NCI-H1436 (cell line): ENCODE measurements at places on chromosomes 3 and 15.

- no peak for DNase-seq
These were observed 74.3 kb upstream of the ANKRD34C start for GRCh38 chr15:79208179-79208578.

- DNase-seq: no peak
These were observed 34.6 kb downstream of the IGSF10 start for GRCh38 chr3:151426341-151426657.

GRCh38 chr15:89997079-89997478 is 4.0 kb upstream of the ZNF710 start:
- DNase-seq: no peak

GRCh38 chr3:48026951-48027908 is 11.0 kb upstream of the MAP4 start:
- no peak for DNase-seq

DNA sequence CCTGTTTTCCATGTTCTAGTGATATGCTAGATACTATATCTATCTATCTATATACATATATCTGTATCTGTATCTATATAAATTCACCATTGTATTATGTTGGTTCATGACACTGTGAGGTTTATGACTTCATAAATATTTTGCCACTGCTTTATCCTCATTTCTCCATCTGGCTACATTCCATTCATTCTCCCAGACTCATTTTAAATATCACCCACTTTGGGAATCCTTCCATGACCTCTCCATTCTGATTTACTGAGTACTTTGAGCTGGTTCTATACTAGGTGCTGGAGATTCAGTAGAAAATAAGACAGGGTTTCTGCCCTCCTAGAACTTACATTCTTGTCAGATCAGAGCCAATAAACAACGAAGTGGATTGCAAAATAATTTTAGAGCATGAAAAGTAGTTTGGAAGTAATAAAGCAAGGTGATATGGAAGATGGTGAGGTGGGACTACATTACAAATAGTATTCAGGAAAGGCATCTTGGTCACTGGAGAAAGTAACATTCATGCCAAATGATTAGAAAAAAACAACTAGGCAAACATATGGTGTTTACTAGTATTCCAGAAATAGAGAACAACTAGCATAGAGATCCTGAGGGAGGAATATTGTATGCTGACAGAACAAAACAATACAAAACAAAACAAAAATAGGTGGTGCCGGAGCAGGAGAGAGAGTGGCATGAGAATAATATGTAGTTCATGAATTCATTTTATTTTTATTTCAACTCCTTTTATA is 11.6 kb upstream of the PLSCR4 start:
- DNase-seq: no peak

GRCh38 chr3:167728176-167728575 is 6.5 kb downstream of the PDCD10 start:
- DNase-seq: no peak

DNA sequence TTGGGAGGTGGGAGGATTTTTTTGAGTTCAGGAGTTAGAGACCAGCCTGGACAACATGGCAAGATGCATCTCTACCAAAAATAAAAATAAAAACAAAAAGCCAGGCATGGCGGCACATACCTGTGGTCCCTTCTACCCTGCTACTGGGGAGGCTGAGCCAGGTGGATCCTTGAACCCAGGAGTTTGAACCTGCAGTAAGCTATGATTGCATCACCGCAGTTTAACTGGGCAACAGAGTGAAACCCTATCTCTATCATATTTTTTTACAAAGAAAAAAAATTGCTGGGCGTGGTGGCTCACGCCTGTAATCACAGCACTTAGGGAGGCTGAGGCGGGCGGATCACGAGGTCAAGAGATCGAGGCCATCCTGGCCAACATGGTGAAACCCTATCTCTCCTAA is 35.8 kb upstream of the RPN1 start:
- no peak for DNase-seq
